ENCODE measurements at places on chromosomes 4 and X.
A peak's percentile ranks its signal among the peaks of the same experiment; 100 is the strongest.

- DNase-seq, result no peak
Observed at GRCh38 chrX:134580907-134581306, 77.4 kb downstream of the PLAC1 start.

GRCh38 chr4:28784188-28784587 lies 1923.5 kb downstream of the STIM2 start:
- no peak for DNase-seq

DNA sequence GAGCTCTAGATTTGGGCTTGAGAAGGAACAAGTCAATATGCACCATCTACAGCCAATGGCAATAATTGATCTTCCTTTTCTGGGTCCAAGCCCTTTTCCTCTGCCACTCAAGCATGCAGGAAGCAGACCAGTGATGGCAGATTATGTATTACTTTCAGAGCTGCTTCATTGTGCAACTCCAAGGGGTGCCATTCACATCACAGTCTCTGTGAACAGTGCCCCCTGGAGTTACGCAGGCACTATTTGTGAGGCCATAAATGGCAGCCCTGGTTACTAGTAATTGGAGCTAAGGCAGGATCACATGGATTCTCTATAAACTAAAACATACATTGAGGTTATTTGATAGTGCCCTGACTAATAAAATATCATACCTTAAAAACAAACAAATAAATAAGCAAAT lies 313.4 kb upstream of the SLC7A11 start:
- DNase-seq, result no peak

GRCh38 chrX:22060415-22061280 lies 28.5 kb downstream of the PHEX start:
- DNase-seq, result no peak

- DNase-seq, result no peak
Observed at GRCh38 chrX:40080894-40081678, 16.7 kb downstream of the BCOR start.

DNA sequence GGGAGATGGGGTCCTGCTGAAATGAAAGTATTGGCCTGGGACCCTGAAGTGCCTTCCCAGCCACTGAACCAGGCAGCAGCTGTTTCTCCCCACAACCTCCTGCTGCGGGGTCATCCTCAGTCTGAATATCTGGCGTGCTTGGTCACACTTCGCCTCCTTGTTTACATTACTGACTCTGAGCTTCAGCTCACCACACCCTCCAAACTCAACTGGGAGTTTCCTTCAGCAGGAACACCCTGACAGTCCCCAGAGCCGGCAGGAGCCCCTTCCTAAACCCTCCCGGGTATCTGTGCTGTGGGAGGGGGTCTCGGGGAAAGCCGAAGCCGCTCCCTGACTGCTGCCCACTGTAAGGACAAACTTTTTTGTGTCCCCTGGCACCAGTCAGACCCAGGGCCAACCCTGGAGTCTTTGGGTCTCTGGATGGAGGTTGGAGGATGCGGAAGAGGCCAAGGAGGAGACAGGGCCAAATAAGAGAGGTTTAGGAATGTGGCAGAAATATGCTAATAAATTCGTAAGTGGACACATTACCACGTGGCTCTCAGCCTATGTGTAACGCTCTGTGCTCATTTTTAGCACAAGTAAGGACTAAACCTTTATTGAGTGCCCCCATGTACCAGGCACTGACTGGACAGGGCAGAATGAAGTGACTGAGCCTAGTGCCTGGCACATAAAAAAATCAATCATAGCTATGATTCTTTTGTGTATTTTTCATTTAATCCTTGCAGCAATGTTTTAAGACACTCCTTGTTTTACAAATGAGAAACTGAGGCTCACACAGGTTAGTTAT lies 20.7 kb downstream of the FHDC1 start:
- DNase-seq, result no peak

DNA sequence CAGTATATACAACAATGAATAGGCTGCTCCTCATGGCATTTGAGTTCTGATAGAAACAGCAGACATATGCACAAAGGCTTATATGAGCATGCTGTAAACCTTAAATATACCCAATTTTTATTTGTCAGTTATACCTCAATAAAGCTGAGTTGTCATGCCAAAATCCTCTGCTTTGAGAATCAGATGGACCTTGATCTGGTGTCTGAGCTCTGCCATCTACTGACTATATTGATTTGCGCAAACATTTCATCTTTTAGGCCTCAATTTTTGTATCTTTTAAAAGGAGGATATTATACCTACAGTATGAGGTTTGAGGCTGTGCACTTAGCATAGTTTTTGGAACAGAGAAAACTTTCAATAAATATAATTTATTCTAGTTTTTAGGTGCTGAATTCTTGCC lies 85.2 kb downstream of the PRRG1 start:
- DNase-seq, result no peak

DNA sequence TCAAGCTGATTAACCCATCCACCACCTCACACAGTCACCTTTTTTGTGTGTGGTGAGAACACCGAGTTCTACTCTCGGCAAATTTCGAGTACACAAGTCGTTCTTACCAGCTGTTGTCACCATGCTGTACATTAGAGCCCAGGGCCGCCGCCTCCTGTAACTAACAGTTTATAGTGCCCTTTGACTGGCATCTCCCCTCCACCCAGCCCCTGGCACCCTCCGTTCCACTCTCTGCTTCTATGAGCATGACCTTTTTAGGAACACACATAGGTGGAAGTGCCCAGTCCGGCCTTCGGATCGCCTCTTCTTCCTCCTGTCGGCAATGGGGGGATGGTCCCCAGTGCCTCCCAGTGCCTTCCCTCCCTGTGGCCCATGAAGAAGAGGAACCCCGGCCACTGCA lies 141.4 kb downstream of the STK32B start:
- no peak for DNase-seq

DNA sequence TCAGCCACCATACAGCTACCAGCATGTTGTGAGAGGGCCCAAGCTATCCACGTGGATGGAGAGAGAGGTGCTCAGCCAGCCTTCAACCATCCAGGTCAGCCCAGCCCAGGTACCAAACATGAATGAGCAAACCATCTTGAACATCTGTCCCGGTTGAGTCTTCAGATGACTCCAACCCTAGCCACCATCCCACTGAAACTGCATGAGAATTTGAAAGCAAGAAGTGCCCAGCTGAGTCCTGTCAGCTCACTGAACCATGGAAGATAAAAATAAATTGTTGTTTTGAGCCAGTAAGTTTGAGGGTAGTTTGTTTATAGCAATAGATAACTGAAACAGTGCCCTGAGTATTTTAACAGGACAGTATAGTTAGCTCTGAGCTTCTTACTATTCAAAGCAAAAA lies 7.3 kb upstream of the SEL1L3 start:
- no peak for DNase-seq

GRCh38 chr4:1290165-1290977 lies 680 bp downstream of the MAEA start:
- DNase-seq, result peak; percentile 14

DNA sequence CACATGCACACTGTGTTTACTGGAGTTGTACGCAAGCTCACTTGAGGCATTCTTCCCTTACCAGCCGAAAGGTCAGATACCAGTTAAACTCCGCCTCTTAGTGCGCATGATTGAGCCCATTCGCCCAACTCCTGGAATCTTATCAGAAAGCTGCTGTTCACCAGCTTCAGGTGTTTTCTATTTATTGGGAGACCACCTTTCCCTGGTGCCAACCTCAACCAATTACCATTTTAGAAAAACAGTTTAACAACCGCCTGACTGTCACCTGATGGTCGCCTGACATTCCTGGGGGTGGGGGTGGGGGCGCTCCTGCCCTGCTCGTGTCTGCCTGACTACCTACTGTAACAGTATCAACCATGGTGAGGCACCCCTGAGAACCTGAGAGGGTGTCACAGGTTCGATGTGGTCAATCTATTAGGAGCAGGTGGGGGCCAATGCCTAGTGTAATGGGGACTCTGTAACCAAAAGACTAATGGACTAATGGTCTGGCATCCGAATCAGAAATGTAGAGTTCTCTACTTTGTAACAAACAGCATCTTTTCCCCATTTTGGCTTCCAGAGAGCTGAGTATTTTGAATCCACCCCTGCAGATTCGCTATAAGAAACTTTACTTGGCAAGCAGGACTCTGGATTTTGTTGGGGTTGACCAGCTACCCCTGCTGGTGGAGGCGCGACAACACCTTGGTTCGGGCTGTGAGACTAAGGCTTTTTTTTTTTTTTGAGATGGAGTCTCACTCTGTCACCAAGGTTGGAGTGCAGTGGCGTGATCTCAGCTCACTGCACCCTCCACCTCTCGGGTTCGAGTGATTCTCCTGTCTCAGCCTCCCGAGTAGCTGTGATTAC lies 58.2 kb upstream of the ZNF157 start:
- peak; percentile 47 for DNase-seq

DNA sequence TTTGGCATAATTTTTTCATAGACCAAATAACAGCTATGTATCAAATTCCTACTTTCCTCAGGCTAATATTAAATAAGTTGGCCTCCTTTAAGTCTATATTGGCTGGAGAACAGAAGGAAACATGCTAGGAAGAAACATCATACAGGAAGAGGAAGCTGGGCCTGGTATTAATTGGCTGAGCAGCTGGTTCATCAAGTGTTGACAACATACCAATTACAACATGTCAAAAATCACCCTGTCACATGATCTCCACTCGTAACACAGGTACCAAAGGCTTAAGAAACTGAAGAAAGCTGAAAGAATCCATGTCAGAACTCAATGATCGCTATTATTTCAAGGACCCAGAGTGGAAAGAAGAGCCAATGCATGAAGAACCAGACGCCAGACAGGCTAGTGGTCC lies 10.5 kb downstream of the WDFY3 start:
- DNase-seq, result no peak

DNA sequence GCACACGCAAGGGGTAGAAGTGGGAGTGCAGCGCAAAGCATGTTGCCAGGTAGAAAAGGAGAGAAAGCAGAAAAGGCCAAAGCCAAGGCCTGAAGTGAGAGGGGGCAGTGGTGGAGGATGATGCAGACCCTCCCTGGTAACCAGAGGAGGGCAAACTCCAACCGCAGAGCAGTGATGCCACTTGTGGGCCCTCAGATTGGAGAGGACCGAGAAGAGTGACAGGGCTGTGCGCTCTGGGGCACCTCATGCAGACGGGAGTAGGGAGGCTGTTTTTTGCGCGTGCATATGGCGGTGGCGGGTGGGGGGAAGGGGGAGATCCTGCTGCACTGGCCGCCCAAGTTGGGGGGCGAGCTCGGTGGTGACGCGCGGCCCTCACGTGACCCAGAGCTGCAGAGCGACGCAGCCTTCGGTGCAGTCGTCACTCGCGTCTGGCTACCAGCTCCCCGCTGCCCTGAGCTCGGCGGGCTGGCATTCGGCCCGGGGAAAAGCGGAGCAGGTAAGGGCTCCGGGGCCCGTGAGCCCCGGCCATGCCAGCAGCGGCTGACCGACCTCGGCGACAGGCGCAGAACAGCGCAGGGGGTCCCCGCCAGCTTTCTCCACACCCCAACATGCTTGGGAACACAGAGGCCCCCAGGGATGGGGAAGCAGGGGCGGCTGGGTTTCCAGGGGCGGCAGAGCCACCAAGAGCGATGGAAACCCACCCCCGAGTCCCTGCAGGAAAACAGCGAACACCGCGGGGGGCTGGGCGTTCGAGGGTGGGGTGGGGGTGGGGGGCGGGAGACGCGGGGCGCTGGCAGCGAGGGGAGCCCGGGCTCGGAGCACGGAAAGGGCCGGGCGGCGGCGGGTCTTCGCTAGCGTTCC lies at the start of gene BEX3:
Gene BEX3, plus strand, starts transcription at position 421 of the 861 bp plus-strand sequence. CDS start 984 bp downstream, outside the sequence.
- DNase-seq, result peak; percentile 20

DNA sequence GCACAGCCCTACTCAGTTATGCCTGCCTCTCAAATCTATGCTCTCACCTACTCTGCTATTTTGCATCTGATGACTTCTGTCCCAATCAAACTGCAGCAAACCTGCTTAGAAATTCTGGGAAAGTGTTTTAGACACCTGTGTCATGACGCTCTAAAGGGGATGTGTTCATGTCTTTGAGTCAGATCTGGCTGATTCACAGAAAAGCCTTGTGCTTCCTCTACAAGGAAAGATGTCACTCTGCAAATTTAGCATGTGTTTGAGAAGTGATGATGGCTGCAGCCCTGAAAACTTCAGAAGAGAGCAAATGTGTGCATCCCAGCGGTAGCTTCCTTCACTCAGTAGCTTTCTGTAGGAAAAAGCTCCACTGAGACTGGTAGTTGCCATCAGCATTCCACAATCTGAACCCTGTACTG lies 235.4 kb downstream of the MGST2 start:
- no peak for DNase-seq

GRCh38 chr4:139986106-139986505 lies 167.9 kb downstream of the MAML3 start:
- DNase-seq, result no peak

GRCh38 chr4:576991-577498 lies 950 bp upstream of the TMEM271 start:
- DNase-seq, result no peak

GRCh38 chr4:127685292-127685691 lies 44.9 kb upstream of the SLC25A31 start:
- DNase-seq, result no peak

All from CD4-positive, alpha-beta T cell treated with Interleukin-12 subunit alpha and Interleukin-12 subunit beta, for 1 hour (primary cell).